ENCODE measurements at places on chromosomes 5 and 9.
A peak's percentile ranks its signal among the peaks of the same experiment; 100 is the strongest.

DNA sequence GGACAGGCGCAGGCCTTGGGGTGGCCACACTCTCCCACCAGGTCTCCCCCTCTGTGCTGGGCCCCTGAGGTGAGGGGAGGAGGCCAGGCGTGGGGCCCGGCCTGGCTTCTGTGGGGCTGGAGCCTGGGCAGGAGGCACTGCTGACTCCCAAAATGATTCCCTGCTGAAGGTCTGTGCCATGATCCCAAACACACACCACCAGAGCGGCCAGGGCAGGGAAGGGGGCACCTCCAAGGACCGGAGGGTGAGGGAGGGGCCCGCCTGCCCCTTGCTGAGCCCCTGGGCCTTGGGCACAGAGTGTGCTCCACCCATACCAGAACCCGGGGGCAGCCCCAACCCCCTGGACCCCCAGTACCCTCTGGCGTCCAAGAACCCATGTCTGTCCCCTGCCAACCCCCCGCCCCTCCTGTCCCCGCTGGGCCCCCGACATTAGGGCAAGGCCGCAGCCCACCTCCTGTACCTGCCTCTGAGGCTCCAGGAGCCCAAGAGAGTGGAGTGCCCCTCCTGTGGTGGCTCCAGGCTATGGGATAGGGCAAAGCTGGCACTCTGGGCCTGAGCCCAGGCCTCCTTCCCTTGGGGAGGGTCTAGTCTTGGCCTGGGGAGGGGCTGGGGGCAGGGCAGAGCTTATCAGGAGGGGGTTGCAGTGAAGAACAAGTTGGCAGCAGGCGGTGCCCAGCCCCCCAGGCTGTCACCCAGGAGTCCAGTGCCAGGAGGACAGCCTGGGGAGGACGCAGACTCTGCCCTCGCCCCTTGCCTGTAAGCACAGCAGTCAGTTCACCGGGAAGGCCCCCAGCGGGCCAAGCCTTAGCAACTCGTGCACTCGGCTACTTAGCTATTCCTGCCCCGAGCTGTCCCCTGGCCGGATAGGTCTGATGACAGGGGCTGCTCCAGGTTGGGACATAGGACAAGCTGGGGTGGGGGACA lies 2.6 kb upstream of the EGFL7 start:
- no peak for DNase-seq

DNA sequence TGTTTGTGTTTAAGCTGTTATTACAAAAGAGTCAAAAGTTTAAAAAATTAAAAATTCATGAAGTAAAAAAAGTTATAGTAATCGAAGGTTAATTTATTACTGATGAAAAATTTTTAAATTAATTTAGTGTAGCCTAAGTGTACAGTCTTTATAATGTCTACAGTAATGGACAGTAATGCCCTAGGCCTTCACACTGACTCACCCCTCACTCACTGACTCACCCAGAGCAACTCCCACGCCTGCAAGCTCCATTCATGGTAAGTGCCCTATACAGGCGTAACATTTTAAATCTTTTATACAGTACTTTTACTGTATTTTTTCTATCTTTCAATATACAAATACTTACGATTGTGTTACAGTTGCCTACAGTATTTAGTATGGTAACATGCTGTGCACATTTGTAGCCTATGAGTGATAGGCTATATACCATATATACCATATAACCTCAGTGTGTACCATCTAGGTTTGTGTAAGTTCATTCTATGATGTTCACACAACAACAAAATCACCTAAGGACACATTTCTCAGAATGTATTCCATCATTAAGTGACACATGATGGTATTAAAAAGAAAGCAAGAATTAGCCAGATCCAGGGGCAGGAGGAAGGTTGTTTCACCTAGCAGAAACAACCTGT lies 40.1 kb downstream of the DCAF10 start:
- no peak for DNase-seq

GRCh38 chr9:6068983-6069382 lies 53.6 kb upstream of the RANBP6 start:
- no peak for DNase-seq

DNA sequence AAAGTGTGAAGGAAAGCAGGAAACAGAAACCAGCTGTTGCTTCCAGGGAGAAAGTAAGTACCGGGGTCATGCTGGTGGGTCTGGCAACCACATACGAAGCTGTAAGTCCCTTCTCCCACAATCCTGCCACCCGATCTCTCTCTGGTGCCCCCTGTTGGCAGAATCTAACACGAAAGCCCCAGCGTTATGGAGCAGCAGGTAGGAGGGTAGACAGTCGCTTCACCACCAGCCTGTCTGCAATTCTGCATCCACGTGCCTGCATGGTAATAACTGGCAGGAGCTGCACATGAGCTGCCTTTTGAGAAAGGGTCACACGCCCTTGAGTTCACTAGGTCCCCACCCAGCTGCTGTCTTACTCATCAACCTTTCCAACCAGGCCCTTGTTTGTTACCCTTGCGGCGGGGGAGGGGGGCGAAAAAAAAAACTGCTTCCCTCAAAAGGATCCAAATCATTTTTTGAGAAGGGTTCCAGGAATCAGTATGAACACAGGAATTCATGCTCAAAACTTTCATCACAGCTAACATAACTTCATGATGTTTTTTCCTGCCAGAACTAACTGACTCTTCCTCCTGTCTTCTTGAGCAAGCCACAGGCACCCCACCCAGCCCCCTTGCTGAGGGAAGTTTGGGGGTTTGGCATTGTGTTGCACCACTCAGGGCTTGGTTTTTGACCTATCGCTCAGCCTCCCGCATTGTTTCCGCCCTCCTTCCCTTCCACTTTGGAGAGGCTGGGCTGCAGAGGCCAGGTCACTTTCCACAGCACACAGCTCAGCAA lies 19.6 kb upstream of the TMEM252 start:
- DNase-seq = peak; percentile 13

DNA sequence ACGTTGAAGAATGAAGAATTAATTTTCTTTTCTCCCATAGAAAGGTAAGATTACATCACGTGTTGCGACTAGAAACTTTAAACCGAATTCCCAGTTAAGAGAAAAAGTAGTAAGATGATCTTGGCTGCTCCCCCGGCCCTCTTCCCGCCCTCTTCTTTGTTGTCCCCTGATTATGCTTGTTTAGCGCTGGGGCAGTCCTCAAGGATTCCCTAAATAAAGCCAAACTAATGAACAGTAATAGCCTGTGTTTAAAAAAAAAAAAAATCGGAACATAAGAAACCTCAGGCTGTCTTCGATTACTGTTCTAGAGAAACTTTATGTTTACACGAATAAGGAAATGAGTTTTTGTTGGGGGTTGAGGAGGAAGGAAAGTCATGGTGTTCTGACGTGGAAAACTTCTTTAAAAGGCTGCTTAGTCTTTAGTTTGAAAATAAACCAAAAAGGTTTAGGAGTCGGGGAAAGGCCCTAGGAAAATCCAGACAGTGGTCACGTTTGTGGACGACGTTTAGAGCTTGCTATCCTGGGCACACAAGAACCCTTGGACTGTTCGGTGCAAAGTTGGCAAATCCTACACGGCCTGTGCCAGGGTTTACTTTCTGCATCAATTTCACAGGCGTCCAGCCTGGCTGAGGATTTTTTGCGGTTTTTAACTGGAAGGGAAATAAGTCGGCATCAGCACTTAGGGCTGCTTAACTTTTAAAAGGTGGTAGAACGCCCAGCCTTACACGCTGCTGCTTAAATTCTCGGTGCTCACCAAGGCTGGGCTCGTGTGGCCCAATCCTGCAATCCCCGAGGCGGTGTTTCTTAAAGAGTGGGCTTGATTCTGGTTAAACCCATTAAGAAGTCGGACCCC lies 1.1 kb upstream of the MAT2B start:
- no peak for DNase-seq

- no peak for DNase-seq
Observed at GRCh38 chr9:83971485-83971884, 8.5 kb downstream of the HNRNPK start.

DNA sequence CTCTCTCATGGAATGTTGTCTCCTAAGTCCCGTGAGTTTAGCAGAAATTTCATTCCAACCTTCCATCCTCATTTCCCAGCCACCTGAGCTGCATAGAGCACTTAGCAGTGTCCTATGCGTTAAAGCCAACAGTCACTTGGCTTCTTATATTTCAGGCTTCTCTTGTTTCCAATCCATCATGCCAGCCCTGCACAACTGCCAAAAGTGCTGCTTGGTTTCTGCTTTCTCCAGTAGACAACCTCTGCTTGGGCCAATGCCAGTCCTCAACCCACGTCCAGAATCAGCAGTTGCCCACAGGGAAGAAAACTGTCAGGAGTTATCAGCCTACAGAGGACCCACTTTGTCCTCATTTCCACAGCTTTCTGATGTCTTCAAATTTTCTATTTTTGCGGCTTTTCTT lies 42.5 kb downstream of the KCNIP1 start:
- DNase-seq = no peak

DNA sequence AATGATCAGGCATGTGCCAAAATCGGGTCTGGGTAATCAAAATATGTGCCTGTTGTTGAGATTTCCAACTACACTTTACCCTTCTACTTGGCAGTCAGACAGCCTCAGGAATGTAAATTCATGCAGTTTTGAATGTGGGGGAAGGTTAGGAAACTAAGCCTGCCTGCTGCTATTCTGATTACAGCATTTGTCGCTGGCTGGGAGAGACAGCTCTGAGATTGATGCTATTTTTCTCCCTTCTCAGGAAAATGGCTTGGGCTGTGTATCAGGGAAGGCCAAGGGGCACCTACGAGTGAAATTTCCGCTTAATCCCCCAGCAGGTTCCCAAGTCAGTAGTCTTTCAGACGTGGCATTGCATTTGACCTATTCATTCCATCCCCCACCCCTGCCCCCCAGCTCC lies 3.6 kb upstream of the RGS7BP start:
- DNase-seq = no peak

GRCh38 chr9:92360083-92360482 lies 34.3 kb downstream of the CENPP start:
- no peak for DNase-seq

DNA sequence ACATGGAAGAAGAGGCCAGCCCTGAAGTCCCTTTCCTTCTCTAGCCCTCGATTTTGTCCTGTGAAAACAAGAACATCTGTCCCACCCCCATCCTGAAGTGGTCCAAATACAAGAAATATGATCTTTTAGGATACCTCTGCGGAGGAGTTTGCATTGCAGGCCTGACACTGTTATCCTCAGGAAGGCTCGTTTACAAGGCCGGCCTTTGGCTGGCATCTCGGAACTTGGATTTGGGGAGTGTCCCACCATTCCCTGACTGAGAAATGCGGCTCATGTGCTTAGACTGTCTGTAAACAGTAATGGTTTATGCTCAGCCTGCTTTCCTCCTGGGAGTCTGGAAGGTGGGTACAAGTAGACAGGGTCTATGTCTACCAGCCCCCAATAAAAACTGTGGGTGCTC lies 26.4 kb downstream of the WHRN start:
- no peak for DNase-seq

DNA sequence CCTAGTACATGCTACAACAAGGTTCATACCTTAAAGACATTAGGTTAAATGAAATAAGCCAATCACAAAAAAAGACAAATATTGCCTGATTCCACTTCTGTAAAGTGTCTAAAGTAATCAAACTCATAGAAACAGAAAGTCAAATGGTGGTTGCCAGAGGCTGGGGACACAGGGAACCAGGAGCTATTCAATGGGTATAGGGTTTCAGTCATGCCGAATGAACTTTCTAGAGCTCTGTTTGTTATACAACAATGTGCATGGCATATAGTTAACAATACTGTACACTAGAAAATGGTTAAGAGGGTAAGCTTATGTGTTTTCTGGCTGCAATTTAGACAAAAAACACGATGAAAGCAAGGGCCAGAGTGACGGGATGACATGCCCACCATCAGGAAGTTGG lies 70.8 kb upstream of the EGFLAM start:
- no peak for DNase-seq

DNA sequence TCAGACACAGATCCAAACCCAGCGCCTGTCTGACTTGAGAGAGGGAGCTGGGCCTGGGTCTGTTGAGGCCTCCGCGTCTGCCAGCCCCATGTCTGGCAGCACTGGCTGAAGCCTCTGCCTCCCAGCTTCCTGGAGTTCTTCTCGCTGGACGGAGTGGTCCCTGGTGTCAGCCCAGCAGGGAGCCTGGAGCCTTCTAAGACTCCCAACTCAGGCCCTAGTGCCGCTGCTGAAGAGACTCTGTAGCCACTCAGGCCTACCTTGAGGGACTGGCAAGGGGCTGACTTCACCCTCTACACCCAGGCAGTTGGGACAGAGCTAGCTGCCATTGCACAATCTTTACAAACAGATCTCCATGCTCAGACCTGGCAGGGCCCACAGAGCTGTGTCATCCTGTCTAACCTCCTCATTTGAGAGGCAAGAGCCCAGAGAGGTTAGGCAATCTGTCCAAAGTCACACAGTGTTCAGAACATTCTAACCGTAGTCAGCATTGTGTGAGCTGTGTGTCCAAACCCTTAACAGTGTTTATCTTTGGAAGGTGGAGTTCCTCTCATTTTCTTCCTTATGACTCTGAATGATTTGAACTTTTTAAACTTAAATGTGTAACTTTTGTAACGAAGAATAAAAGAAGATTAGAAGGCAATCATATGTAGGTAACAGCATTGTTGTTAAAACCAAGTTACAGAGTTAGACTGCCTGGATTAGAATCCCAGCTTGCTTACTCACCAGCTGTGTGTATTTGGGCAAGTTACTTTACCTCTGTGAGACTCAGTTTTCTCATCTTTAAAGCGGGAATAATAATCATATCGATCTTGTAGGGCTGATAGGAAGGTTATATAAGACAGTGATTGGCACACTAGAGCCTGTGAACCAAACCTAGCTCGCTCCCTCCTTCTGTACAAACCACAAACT lies 4.6 kb upstream of the DUSP1 start:
- no peak for DNase-seq

DNA sequence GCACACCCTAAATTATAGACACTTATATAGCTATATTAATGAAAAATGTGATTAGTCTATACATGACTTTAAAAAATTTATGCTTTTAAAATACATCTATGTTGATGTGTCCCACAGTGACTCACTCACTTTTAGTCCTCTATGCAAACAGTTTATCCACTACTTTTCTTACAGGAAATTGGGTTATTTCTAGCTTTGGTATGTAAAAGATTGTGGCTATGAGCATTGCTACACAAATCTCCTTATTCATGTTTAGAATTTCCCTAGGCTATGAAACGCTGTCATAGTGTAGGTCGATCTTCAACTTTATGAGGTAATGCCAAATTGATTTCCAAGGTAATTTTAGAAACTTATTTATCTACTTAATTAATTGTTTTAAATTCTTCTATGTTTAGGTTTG lies 687.4 kb downstream of the PRR16 start:
- DNase-seq = no peak

GRCh38 chr5:65647941-65648340 lies 23.1 kb downstream of the SHLD3 start:
- DNase-seq = no peak
